ENCODE measurements at places on chromosomes 16 and 17.

DNA sequence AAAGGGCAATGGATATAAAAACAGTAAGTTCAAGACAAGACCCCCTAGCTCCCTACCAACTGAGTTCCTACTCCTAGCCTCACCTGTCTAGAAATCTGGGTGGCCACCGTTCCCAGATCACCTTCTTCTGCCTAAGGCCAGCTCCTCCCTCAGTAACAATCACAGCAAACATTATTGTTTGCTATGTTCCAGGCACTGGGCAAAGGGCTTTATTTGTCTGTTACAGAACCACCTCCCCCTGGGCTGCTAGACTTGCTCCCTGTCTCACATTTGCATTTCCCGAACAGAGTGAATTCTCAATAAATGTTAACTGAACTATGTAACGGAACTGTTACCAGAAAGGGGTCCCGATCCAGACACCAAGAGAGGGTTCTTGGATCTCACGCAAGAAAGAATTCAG, 6.8 kb downstream of the LRRC3C start:
- no peak for DNase-seq

GRCh38 chr16:78249832-78250231, 150.4 kb downstream of the WWOX start:
- DNase-seq: no peak

GRCh38 chr17:31548709-31549108, 157.2 kb downstream of the RAB11FIP4 start:
- DNase-seq: no peak

DNA sequence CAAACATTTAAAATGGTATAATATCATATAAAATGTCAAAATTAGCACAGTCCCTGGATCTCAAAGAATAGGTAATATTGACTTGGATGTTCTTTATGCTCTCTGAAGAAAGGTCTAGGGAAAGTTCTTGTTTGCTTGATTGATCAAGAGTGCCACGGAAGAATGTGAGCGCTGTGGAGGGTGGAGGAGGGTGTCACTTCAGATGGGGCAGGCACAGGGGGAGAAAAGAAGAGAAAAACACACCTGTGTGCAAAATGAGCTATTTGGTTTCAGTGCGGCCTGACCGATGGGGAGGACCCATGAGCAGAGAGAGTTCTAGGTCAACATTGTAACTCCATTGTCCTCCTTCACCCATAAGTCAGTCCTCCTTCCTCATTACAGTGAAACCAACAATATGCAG, 8.8 kb upstream of the VPS4A start:
- no peak for DNase-seq

GRCh38 chr17:79126139-79126538, 51.5 kb downstream of the ENGASE start:
- no peak for DNase-seq

DNA sequence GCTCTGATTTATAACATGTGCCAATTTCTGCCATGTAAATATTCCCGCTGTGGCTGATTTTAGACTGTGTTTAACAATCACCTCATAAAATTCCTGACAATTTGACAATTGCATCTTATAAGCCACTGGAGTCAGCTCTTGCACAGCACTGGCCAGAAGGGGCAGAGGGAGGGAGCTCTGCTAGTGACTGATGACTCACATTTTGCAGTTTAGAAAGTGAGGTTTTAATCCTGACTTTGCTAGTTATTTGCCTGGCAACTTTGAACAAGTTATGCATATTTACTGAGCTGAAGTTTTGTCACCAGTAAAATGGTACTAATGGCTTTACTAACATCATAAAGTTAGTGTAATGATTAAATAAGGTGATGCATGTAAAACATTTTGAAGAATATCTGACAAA, 452.3 kb downstream of the CNTNAP4 start:
- DNase-seq: no peak
